ENCODE measurements at places on chromosomes 12 and 14. TPM values are rescaled to one million over a fixed set of nuclear protein-coding genes. Genes with fewer than 3 reads are reported as not detected.

TBX5 gene
- 0.13 TPM for total RNA-seq

DNA sequence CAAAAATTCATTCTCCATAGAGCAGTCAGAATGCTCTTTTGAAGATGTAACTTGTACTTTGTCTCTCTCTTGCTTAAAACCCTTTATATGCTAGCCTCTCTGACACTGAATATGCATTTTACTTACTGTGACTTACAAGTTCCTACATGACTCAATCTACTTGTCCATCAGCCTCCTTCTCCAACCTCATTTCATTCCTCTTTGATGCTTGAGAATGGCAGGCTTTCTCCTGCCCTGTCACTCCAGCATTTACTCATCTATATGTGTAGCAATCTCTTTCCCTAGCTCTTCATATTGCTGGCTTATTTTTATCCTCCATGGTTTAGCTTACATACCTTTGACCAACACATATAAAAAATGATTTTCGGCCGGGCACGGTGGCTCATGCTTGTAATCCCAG is 561.9 kb downstream of the CCER1 start:
- DNase-seq: no peak

DNA sequence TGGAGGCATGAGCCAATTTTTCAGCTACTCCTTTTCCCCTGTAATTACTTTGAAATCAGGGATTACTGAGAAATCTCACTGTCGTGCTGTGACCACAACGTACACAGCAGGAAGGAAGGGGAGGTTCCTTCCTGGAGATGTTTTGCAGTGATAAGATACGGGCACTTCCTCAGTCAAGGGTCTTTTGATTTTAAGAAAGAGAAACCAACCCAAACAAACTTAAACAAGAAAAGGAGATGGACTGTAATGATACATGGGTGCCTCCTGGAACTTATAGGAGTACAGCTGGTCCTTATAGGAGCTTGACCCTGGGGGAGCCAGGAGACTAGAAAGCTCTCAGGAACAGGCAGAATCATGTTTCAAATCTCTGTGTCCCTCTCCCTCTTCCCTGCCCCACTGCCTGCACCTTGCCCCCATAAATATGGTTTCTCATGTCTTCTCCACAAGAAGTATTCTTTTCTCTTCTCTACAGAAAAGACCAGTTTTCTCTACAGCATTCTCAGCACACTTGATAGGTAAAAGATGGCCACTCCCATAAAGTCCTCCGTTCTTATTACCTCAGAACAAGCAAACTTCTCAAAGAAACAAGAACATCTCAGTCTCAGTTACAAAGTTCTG is 281.1 kb upstream of the AMIGO2 start:
- DNase-seq: peak; percentile 28

ZNF891 gene
- total RNA-seq: 6.0 TPM

DNA sequence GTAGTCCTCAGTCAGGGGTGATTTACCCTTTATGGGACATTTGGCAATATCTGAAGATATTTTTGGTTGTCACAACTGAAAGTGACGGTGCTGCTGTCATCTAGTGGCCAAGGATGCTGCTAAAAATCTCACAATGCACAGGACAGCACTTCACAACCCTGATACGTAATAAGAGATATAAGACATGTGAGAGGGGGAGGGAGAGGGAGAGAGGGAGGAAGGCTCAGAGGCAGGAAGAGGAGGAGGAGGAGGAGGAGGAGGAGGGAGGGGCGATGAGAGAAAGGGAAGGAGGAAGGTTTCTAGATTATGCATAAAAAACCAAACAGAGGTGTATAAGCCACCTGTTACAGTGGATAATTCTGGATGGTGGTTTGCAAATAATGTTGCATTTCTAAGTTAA is 14.3 kb downstream of the MYL2 start:
- no peak for DNase-seq

DNA sequence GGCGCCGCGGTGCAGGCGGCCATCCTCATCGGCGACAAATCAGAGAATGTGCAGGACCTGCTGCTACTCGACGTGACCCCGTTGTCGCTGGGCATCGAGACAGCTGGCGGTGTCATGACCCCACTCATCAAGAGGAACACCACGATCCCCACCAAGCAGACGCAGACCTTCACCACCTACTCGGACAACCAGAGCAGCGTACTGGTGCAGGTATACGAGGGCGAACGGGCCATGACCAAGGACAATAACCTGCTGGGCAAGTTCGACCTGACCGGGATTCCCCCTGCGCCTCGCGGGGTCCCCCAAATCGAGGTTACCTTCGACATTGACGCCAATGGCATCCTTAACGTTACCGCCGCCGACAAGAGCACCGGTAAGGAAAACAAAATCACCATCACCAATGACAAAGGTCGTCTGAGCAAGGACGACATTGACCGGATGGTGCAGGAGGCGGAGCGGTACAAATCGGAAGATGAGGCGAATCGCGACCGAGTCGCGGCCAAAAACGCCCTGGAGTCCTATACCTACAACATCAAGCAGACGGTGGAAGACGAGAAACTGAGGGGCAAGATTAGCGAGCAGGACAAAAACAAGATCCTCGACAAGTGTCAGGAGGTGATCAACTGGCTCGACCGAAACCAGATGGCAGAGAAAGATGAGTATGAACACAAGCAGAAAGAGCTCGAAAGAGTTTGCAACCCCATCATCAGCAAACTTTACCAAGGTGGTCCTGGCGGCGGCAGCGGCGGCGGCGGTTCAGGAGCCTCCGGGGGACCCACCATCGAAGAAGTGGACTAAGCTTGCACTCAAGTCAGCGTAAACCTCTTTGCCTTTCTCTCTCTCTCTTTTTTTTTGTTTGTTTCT is 1.7 kb downstream of the HSPA2 start:
- DNase-seq: no peak

DNA sequence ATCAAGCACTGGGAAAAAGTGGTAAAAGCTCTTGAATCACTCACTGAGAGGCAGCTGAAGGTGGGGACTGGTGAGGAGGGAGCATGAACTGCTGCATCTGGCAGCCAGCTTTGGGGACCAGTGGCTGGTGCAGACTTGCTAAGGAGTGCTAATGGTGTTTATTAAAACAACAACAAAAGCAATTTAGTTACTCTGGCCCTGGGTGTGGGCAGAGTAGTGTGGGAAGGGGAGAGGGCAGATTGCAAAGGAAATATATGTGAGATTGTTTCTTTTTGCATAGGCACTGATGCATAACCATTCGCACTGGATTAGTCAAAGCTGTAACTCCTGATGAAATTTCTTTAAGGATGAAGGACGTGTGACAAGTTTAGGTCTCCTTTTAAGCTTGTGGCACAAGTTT is 8.1 kb downstream of the TXNRD1 start:
- no peak for DNase-seq

PDZRN4 gene
- not detected for total RNA-seq

DNA sequence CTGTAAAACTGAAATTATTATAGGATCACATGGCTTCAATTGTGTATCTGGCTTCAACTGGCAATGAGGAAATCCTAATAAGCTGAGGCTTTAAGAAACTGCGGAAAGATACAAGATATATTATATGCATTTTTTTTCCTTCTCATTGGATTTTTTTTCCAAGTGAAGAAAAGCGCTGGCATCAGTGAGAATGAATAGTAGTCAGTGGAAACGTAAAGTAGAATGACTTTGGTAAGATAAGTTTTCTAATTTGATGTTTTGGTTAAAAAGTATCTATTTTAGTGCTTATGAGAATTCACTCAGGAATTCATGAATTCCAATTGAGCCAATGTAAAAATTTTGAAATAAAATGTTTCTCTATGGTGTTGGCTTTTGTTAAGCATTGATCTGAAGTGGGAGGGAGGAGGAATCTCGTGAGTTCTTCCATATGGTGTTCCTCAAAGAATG is 173.5 kb upstream of the FRMD6 start:
- DNase-seq: no peak

GRCh38 chr14:56002876-56003625 is 115.2 kb upstream of the PELI2 start:
- peak; percentile 8 for DNase-seq

STRN3 gene
- 24.9 TPM for total RNA-seq

KRT8 gene
- total RNA-seq: 0.45 TPM

- DNase-seq: no peak
Observed at GRCh38 chr12:16225692-16226091, 51.8 kb downstream of the SLC15A5 start.

GRCh38 chr12:15928870-15929571 is 17.9 kb downstream of the DERA start:
- DNase-seq: no peak

GRCh38 chr12:42482041-42482747 is 107.4 kb downstream of the PRICKLE1 start:
- no peak for DNase-seq

DNA sequence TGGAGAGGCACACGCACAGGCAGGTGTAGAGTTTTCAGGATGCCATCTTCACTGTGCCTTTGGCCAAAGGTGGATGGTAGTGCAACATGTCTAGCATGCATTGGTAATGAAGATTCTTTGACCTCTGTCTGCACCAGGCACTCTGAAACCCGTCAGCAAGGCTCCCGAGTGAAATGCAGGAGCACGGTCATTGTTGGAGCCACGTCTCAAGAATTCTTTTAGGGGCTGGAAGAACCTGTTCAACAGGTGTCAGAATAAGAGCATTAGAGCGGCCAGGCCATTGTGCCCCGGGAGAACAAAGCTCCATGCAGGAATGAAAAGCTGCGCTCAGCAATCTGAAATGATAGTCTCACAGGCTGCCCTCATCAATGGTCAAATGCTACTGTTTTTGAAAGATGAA is 40.2 kb upstream of the DICER1 start:
- DNase-seq: no peak

SLC5A8 gene
- not detected for total RNA-seq

DNA sequence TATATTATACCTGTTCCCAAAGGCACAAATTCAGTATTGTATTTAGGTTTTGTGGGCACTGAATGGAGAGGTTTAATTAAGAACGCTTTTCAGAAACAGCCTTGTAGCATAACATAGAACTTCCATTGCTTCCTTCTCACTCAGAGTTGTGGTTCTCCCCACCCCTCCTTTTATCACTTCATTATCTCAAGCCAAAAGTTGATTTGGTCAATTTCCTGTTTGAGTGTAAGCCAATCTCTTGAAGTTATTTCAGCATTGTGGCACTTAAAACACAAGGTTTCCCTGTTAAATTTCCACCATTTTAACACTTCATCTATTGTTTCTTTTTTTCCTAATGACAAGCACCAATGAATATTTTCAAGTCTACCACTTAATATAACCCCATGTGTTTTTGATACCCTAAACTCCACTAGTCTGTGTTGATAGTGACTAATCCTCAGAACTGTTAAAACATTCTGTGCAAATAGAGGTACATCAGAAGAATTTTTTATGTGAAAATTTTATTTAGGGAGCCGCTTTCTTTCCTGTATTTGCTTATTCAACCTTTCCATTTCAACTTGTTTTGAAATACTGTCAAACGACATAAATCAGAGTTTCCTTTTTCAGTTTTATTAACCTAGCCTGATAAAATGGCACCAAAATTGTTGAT is 340.1 kb downstream of the BCAT1 start:
- DNase-seq: no peak

DNA sequence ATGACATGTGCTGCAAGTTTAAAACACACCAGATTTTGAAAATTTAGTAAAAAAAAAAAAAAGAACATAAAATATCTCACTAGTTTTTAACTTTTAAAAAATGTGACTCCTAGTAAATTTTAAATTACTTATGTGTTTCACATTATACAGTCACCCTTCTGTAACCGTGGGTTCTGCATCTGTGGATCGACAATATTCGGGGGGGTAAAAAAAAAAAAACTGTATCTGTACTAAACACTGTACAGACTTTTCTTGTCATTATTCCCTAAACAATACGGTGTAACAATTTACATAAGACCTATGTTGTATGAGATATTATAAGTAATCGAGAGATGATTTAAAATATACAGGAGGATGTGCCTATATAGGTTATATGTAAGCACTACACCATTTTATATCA is 3.2 kb downstream of the DDX24 start:
- DNase-seq: no peak

Measured in T-cell (primary cell).